ENCODE measurements at places on chromosomes 13 and 19.

DNA sequence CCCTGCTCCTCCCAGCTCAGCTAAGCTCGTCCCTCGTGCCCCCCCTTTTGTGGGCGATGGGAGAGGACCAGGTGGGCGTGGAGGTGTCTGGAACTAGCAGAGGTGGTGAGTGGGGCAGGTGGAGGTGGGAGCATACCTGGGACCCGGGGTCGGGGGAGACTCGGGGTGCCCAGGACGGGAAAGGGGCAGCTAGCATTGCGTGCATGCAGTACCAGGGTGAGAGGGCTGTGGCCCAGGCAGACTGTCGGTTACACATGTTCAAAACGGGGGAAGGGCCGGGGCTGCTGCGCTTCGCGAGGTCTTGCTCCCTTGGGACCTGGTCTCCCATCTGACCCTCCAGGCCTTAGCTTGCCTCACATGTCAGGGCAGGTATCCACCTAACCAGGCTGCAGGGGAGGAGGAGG lies 9.1 kb downstream of the TLE5 start:
- DNase-seq = no peak

DNA sequence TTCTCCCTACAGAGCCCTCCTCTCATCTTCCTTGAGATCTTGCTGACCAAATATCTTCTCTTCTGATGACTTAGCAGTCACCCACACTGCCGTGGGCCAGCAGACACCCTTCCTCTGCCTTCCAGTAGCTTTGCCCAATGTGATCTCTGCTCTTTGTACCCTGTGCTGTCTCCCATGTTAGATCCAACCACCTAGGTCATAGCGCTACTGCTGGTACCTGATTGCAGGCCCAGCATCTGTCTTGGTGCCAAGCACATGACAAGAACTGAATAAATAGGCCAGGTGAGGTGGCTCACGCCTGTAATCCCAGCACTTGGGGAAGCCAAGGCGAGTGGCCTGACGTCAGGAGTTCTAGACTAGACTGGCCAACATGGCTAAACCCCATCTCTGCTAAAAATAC lies 149.7 kb downstream of the TM9SF2 start:
- DNase-seq = no peak

- DNase-seq = no peak
These were observed 37.3 kb upstream of the PEPD start for GRCh38 chr19:33558856-33559255.

DNA sequence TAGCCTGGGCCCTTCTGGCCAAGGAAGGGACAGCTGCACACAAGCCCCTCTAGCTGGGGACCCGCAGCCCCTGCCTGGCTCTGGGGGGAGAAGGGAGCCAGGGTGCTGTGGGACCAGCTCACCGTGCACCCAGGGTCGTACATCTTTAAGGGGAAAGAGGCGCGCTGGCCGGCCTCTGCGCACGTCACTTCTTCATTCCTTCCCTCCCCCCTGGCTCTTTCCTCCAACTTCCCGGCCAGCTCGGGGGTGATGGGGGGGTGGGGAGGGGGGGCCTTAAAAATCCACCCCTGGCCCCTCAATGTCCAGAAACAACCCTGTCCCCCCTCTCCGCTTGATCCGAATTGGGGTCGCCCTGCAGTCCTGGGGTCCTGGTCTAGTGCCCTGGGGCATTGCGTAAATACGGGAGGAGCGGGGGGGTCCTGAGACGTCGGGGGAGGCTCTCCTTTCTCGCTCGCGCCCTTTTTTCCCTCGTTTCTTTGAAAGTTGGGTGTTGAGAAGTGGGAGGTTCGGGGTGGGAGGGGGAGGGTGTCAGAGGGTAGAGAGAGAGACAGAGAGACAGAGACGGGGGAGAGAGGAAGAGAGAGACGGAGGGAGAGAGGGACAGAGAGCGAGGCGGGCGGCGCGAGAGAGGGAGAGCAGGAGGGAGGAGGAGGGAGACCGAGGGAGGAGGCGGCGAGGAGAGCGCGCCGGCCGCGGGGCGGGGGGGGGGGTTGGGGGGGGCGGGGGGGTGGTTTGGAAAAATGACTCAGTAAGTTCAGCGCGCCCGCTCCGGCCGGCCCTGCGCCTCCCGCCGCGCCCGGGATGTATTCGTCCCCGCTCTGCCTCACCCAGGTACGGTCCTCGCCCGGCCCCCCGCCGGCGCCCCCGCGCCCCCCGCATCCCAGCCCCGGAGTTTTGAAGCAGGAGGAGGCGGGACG lies at the start of gene NFIC:
NFIC (plus strand) TSS at position 748 of the 917 bp plus-strand sequence; CDS start at position 802, 54 bp downstream.
- DNase-seq = peak; percentile 92

All from left lung (tissue), 14 donors.